Renal pelvis (tissue), 12 donors: ENCODE measurements at places on chromosomes 2 and 18. TPM values are rescaled to one million over a fixed set of nuclear protein-coding genes. Genes with fewer than 3 reads are reported as not detected.

GRCh38 chr2:25290811-25291495 lies 50.8 kb downstream of the DNMT3A start:
- DNase-seq = no peak

DNA sequence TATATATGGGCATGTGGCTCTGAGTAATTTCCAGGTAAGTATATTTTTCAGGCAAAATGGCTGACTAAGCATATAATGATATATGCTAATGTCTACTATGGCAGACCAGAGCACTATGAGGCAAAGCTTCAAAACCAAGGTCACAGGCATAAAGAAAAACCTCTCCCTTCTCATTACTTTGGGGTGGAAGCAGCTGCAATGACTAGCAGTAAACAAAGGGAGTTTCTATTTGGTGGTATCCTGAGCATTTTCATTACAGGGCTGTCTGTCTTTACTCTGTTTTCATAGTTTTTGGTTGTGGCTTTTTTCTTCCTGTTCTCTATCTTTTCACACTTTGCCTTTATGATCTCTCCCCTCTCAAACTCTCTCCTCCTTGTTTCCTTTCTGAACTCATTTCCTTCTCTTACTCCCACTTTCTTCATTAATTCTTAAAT lies 15.6 kb downstream of the PDE6D start:
- DNase-seq = no peak

GRCh38 chr2:206558492-206558891 lies 83.8 kb upstream of the FAM237A start:
- DNase-seq = no peak

DNA sequence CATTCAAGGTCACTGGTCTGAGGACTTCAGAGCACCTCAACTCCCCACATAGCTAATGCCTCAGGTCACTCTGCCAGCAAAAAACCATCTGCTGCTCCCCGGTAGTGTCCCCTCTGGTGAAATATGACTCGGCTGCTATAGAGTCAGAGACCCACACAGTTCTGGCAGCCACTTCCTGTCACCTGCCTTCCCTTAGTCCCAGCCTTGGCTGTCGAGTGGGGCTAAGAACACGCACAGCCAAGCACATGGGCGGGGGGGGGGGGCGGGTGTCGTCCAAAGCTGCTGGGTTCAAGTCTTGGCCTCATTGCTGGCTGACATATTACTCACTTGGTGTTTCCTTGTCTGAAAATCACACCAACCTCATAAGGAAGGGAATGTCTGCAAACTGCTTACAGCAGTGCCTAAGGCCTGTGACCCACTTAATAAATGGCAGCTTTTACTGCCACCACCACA lies 37.5 kb downstream of the POLR1A start:
- DNase-seq = no peak

DNA sequence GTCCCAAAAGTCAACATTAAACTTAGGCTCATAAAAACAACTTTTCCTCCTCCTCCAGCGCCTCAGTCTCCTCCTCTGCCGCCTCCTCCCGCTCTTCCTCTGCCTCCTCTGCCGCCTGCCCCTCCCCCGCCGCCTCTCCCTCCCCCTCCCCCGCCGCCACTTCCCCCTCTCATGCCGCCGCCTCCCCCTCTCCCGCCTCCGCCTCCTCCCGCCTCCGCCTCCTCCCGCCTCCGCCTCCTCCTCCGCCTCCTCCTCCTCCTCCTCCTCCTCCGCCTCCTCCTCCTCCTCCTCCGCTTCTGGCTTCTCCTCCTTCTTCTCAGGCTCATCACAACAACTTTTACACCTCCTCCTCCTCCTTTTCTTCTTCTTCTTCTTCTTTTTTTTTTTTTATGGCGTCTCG lies 599.9 kb downstream of the TMEM182 start:
- no peak for DNase-seq

GRCh38 chr2:118320658-118321057 lies 232.4 kb downstream of the INSIG2 start:
- no peak for DNase-seq

DNA sequence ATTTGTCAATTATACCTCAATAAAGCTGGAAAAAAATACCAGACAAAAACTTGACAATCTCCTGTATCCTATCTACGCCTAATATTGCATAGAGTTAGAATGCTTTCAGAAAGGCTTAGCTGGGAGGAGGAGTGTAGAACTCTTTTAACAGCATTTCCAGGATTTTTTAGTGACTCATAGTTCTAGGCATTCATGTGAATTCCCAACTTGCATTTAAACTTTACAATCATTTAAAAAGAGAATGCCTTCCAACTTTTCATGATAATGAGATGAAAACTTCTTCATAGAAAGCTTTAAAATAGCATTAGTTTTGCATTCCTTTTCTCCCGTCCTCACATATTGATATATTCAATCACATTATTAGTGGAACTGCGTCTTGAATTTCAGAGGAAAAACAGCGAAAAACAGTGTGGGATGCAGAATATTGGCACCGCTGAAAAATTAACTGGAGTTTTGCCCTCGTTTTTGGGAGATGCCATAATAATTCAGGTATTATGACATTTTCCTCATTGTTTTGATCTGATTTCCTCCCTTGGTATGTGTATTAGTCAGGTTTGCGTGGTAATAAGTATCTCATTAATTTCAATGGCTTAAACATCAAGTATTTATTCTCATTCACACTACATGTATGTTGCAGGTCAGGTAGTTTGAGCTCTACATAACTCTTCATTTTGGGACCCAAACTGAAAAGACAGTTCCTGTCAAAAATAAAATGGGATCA lies 293.2 kb upstream of the FIGN start:
- DNase-seq = no peak

DNA sequence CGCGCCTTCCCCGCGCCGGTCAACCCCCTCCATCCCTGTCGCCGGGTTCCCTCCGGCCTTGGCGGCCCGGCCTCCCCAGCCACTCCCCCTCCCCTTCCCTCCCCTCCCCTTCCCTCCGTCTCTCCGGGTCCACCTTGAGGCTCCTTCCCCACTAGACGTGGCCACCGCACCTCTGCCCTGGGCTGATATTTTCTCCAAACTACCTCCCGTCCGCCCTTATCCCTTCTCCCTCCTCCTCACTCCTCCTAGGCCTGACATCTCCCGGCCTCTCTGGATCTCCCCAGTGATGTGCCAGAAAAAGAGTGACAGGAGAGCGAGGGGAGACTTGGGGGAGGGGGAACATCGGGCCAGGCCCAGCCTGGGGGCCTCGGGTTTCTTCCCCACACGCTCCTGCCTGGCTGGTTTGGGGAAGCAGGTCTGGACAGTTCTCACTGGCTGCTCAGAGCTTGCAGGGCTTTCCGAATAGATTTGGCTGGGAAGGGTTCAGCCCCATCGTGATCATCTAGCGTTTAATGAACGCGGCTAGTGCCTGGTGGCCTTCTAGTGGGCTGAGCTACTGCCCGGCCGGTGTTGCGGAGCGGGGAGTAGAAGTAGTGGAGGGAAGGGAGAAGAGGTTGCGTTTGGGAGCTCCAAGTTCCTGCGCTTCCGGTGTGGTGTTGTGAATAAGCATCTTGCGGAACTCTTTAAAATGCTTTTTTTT lies 641 bp downstream of the MAPRE3 start:
- no peak for DNase-seq

DNA sequence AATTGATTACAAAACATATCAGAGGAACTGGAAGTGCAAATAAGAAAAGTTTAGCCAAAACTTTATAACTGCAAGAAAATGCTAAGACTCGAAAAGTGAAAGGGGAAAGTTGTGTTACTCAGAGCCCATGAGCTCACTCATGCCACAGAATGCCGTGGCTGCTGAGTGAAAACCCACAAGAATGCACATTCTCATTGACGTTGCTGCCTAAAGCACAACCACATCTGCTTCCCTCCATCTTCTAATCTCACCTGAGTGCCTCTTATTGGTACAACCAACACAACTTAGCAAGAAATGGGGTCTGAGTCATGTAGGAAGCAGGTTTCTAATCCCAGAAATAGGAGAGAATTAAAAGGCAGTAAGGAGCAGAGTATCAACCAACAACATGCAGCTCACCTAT lies 259.7 kb downstream of the LNPK start:
- no peak for DNase-seq

DNA sequence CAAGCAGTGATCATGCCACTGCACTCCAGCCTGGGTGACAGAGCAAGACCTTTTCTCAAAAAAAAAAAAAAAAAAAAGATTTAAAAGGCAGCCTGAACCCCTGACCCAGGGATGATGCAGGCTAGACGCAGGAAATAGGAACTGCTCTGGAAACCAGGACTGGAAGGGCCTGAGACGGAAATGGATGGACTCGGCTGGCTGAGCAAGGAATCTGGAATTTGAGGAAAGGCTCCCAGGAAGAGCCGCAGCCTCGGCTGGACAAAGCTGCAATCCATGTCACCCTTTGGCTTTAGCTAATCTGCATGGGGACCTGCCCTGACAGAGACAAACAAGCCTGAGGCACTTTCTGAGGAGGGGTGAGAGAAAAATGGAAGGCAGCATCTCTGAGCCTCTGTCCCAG lies 55.0 kb upstream of the DAPL1 start:
- no peak for DNase-seq

DNA sequence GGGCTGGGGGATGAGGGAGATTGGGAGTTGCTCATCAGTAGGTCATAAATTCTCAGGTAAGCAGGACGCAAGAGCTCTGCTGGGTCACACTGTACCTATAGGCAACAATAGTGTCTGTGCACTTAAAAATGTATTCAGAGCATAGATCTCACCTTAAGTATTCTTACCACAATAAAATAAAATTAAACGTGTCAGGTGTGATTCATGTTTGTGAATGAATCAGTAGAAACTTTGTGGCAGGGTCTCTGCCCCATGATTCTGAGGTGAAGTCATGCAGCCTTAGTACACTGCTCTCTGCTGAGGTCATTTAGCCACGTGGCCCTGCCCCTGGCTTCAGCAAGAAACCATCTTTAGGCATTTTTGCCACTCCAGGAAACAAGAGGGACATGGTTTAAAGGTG lies 253.8 kb downstream of the FBXO15 start:
- no peak for DNase-seq

MOB4 gene
- polyA plus RNA-seq = 38.1 TPM

MARCHF4 gene
- 0.13 TPM for polyA plus RNA-seq

PPM1B gene
- 77.0 TPM for polyA plus RNA-seq

SS18 gene
- polyA plus RNA-seq = 81.4 TPM

CD302 gene
- polyA plus RNA-seq = 10.5 TPM

MDH1B gene
- polyA plus RNA-seq = 15.3 TPM

TWIST2 gene
- polyA plus RNA-seq = 3.6 TPM

PXDN gene
- polyA plus RNA-seq = 147 TPM

FAM210A gene
- polyA plus RNA-seq = 19.2 TPM

POTEC gene
- polyA plus RNA-seq = 0.11 TPM

ABCA12 gene
- 0.32 TPM for polyA plus RNA-seq
